Pulmonary artery endothelial cell (primary cell): ENCODE measurements at places on chromosomes 12 and 14. TPM values are rescaled to one million over a fixed set of nuclear protein-coding genes. Genes with fewer than 3 reads are reported as not detected.

Gene RERG
- 0.13 TPM in 1 of 2 replicates, not detected in the other for total RNA-seq

Gene CD163
- not detected in 2 replicates for total RNA-seq

- no peak for DNase-seq
Observed at GRCh38 chr14:80787876-80788275, 153.7 kb downstream of the CEP128 start.

Gene MTHFD1
- 64.4 and 102 TPM in 2 replicates for total RNA-seq

Gene KDM2B
- total RNA-seq = 27.8 and 30.5 TPM in 2 replicates

GRCh38 chr12:63752841-63753240 is 26.9 kb upstream of the RXYLT1 start:
- no peak for DNase-seq

GRCh38 chr12:85662207-85662602 is 174.0 kb downstream of the RASSF9 start:
- no peak for DNase-seq

Gene PTMS
- total RNA-seq = 45.2 and 61.3 TPM in 2 replicates

Gene TAS2R46
- total RNA-seq = 1.3 and 1.6 TPM in 2 replicates

DNA sequence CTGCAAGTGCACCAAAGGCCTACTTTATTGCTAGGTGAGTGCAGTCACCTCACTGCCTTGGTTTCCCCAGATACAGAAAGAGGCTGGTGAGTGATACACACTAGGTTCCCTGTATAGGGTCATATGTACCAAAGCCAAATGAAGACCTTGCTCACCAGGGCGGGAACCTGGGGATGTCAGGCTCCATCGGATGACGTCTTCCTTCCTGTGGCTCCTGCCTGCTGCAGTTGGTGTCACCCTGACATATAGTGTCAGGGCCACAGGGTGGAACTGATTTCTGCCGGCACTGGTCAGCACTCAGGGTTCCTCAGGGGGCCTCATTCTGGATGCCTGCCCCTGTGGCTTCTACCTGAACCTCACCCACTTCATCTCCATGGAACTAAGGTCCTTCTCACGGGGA is 43.1 kb downstream of the PLEKHG3 start:
- no peak for DNase-seq

Gene GPR132
- total RNA-seq = 0.07 TPM in 1 of 2 replicates, not detected in the other

DNA sequence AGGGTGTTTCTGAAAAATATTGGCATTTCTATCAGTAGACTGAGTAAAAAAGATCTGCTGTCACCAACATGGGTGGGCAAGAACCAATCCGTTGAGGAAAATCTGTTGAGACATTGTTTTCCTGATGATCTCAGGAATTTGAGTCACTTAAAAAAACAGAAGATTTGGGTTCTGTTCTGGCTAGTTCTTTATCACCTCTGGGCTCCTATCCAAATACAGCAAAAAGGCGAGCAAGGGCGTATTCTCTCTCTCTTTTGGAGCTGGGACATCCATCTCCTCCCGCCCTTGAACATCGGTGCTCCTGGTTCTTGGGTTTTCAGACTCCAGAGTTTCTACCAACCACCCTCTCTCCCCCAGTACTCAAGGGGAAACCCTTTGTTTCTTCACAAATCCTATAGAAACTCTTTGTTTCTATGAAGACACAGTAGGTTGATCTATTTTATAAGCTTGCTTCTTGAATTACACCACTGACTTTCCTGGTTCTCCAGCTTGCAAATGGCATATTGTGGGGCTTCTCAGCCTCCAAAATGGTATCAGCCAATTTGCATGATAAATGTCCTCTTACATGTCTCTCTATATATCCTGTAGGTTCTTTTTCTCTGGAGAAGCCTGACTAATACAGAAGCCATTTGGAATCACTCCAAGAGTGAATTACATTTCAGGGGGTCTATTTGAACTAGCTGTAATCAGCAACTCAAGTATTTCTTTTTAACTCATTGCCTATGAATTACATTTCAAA is 263.9 kb upstream of the TMTC1 start:
- DNase-seq = peak; percentile 39

GRCh38 chr12:34287986-34288962 is 266.0 kb downstream of the ALG10 start:
- no peak for DNase-seq

DNA sequence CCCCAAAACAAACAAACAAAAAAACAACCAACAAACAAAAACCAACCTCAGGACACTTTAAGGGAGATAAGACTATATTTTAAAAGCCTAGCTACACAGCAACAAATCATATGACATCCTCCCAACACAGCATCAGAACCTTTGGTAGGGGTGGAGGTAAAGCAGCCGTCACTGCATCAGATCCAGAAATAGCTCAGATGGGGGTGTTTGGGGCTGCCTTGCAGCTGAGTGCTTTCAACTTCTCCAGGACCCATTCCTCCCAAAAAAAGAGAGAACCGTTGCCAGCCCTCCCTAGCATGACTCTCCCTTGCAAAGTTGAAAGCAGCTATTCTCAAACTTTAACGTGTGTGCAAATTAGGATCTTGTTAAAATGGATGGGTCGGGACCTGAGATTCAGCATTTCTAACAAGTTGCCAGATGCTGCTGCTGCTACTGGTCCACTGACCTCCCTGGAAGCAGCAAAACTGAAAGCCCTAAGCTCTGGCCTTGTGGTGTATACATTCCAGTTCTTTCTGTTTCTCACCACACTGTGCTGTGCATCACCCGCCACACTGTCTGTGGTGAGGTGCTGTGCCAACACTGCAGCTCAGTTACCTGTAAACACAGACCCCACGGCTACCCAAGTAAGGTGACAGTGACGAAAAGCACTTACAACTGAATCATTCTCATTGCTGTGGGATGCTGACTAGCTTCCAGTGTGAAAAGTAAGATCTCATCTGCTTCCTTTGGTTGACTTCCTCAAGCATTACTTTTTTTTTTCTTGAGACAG is 54.0 kb downstream of the SLC38A1 start:
- DNase-seq = no peak

Gene PTPRO
- not detected in 2 replicates for total RNA-seq

GRCh38 chr12:113314121-113314529 is 20.8 kb downstream of the SLC8B1 start:
- no peak for DNase-seq

Gene KHNYN
- total RNA-seq = 53.9 and 72.1 TPM in 2 replicates

- DNase-seq = no peak
Observed at GRCh38 chr12:10131111-10131690, 1.2 kb upstream of the CLEC7A start.

DNA sequence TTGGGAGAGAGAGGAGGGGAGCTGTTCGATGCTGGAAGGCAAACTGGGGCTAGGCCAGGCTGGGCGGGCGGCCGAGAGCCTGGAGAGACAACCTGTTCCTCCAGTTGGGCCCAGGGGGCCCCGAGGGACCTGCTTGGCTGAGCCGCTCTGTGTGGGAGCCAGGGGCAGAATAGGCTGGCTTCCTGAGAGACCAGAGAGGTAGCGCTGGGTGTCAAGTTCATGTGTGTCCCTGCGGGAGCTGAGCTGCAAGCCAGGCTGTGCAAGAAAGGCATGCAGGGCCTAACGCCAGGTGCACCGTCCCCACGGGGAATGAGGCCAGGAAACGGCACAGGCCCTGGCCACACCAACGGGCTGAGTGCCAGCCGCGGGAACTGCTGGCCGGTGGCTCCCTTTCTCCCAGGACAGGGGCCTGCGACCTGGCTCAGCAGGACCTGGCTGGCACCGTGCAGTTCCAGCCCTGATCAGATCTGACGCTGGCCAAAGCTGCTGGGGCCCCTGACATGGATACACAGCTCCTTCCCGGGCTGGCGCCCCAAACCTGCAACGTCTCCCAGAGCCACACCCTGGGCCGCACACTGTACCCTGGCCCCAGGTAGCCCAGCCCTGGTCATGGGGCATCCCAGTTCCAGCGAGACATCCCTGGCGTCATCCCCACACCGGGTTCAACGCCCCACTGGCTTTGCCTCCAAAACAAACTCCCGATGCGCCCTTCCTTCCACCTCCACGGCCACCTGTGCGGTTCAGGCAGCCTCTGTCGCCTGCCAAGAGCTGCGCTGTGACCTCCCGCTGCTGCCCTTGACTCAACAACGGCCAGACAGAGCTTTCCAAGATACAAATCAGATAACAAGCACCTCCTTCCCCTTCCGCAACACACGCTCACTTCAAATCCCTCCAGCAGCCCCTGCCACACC is 65.0 kb downstream of the RFLNA start:
- DNase-seq = no peak

DNA sequence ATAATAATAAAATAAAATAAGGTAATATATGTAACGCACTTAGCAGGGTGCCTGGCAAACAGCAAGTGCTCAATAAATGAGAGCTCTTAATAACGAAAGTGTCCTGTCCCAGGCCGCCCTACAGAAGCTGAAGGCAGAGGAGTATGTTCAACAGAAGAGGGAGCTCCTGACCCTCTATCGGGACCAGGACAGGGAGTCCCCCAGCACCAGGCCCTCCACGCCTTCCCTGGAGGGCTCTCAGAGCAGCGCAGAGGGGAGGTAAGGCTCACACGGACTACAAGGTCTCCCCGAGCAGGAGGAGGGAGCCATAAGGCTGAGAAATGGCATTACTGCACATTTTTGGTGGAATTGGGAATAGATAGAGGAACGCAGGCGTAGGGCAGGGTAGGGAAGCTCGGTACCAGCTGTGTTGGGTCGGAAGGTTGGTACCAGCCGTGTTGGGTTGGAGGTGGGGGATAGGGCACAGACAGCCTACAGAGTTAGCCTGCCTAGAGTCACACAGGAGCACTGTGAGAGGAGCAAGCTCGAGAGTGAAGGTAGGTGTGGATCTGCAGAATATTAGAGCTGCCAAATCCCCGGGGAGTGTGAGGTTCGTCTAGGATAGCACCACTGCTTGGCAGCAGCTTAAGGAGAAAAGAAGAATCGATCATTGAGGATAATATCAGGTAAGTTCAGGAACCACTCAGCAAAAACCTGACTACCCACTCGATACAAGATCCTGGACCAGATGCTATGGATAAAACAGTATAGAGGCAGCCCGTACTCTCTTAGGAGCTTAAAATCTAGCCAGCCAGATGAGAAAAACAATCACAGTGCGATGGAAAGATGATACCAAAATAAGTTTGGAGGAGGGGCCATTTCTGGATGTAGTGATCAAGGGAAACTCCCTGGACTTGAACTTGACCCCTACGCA is 15.3 kb downstream of the TNFRSF1A start:
- DNase-seq = no peak

DNA sequence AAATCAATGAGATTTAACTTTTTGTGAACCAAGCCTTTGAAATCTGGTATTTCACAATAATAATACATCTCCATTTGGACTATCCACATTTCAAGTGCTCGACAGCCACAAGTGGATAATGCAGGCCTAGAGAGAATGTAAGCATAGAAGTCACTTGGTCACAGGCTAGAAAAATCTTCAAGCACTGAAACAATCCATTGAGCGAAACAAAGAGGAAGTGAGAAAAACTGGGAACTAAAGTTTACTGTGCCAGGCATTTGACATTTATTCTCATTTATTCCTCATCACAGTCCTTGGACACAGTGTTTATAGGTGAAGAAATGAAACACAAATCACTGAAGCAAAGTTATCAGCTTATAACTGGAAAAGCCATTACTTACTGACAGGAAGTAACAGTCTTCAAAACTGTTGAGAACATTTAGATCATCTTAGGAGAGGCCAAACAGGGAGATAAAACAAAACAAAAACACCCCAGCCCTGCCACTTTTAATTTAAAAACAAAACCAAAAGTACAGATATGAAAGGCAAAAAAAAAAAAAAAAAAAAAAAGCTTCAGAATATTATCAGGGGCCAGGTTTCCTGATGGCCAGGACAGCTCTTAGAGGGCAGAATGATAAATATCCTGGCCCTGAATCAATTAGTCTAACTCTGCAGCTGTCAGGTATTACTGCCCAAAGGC is 29.2 kb downstream of the GNS start:
- no peak for DNase-seq

GRCh38 chr12:131418884-131419283 is 292.0 kb upstream of the SFSWAP start:
- DNase-seq = no peak

DNA sequence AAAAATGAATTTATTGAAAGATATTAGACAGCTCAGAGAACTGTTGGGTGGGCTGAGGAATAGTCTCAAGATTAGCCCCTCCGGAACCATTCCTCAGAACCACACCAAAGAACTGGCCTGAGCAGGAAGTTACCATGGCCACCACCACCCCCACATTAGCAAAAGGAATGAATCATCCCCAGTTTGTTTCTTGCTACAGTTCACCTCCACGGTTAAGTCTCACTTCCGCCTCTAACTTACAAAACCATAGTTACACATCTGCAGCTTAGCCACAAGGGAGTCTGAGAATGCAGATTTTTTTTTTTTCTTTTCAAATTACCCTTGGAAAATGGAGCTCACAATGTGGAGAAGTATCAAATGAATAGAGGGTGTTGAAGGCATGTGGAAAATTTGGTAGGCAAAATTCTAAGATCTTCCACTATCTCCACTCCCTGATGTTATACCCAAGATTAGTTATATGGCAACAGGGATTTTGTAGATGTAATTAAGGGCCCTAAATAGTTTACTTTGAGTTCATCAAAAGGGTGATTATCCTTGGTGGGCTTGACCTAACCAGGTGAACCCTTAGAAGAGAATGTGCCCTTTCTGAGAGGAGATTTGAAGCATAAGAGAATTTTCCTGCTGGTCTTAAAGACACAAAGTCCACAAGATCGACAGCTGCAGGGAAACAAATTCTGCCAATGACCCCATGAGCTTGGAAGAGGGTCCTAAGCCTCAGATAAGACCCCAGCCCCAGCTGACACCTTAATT is 129.8 kb upstream of the KRR1 start:
- no peak for DNase-seq

Gene PGF
- 209 and 564 TPM in 2 replicates for total RNA-seq

Gene IAPP
- not detected in 2 replicates for total RNA-seq

Gene NFE2
- total RNA-seq = not detected in 2 replicates

DNA sequence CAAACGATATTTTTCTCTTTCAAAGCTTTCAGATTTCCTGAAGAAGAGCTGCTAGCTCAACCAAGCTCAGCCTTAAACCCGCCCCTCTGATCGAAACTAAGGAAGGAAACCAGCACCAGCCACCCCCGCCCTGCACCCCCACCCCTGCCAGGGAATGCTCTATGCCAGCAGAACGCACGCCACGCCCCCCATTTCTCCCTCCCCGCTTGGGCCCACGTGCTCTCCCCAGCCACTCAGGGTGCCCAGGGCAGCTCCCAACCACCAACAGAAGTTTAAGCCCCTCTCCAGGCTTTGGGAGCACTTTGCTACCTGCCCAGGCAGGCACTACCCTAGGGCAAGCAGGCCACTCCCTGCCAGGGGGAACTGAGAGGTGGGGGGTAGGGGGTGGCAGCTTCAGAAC is 18.8 kb upstream of the KRT78 start:
- DNase-seq = no peak

- no peak for DNase-seq
Observed at GRCh38 chr12:65894624-65895390, 70.5 kb downstream of the HMGA2 start.

Gene CLEC2D
- 0.42 and 0.79 TPM in 2 replicates for total RNA-seq
